Esophagus squamous epithelium (tissue), 5 donors: ENCODE measurements at places on chromosomes 3 and 15. TPM values are rescaled to one million over a fixed set of nuclear protein-coding genes. Genes with fewer than 3 reads are reported as not detected.

The CCRL2 gene
- total RNA-seq: 1.5 TPM

The FBXL22 gene
- 6.5 TPM for total RNA-seq

The SV2B gene
- 0.95 TPM for total RNA-seq

The TTLL13 gene
- total RNA-seq: not detected
